Activated CD4-positive, alpha-beta T cell treated with anti-CD3 and anti-CD28 coated beads, Interleukin-2, amount 50 U/mL, for 24 hours (primary cell): ENCODE measurements at places on chromosomes 7 and 10.

DNA sequence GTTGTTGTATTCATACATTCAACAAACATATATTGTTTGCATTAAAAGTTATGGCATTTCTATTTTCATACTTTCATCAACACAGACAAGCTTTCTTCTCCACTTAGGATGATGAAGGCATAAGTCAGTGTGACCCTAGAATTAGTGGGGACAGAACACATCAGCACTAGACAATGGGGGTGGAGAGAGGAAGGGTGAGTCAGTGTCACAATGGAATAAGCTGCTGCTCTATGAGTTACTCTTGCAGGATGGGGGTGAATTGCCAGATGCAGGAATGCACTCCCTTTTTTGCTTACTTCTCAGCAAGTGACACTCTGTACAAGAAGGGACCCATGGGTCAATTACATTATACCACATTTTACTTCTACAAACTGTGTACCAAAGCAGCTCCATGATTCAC, 74.0 kb downstream of the DGKI start:
- no peak for DNase-seq

- no peak for DNase-seq
These were observed 153.8 kb upstream of the TNS3 start for GRCh38 chr7:47735431-47736345.

GRCh38 chr10:22326145-22326702, 5.3 kb downstream of the BMI1 start:
- DNase-seq = no peak

DNA sequence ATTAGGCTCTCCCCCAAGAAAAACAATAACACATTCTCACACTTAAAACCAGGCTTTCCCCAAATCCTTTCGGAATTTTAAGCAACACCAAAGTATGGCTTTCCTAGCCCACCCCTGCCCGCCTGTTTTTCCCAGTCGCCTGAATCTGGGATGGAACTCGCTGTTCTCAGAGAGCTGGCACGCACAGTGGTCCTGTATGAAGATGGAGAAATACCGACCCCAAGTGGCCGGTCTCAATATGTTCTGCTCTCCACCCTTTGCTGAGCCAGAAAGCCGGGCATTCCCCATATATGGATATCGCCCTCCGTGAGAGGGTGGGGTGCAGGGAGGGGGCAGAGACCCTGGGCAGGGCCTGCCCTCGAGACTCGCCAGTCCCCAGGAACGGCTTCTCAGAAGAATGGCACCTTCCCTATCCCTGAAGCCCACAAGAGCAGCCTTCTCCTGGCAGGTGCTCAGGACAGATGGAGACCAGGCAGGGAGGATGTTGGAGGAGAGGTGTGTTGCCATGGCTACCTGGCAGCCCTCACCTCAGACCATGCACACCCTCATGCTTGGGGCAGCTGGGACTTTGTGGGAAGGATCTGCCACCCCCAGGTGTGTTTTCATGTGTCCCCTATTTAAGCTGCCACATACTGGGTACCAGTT, 3.4 kb downstream of the TACR2 start:
- no peak for DNase-seq

GRCh38 chr7:22074897-22075296, 129.2 kb upstream of the CDCA7L start:
- DNase-seq = no peak

GRCh38 chr7:12090757-12091221, 120.3 kb upstream of the TMEM106B start:
- DNase-seq = no peak

GRCh38 chr10:33370434-33370930, 36.0 kb upstream of the NRP1 start:
- no peak for DNase-seq

DNA sequence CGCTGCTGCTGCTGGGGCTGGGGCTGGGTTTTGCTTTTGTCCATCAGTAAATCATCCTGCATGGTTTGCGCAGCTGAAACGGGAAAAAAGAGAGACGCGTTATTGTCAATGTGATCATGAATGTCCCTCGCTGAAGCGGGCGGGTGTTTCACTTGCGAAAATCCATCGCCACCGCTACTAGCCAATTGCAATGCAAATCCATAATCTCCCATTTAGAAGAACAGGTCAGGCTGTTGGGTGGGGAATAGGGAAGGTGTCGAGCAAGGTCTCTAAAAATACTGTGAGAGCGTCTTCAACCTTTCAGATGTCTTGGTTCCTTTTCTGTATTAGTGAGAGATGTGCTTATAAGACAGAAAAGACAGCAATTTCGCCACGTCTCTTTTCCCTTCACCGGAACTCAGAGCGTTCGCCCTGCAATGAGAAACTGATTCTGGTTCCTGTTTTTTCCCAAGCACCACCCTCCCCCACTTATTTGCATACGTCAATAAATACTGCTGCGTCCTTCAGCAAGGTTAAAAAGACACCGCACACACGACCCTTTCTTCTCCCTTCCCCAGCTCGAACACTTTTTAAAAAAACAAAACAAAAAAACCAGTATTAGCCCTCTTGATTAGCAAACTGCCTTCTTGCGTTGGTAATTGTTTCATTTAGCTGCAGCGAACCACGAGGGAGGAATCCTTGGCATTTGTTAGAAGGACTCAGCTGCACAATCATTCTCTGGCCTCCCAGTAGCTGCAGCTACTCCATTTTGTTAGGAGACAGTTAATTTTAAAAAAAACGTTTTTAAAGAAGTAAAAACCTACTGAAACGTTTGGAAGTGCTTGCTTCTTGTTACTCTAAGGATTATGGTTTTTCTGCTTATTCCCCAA, 50.4 kb downstream of the CPEB3 start:
- DNase-seq = no peak

- DNase-seq = no peak
These were observed 1.5 kb upstream of the RGS10 start for GRCh38 chr10:119543814-119544642.

DNA sequence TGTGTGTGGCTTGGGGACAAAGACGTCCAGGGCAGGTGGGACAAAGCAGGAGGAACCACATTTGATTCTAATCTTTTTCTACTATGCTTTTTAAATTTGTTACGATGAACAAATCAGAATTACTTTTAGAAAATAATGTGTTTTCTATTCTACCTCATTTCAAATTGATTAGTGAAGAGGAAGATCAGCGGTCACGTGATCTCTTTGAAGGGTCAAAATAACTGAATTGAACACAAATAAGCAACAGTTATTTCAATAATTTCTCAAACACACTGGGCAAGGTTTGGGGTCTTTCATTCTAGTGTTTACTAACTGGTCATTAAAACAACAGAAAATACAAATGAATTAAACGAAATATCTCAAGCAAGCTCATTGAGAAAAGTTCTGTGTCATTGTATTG, 773.0 kb upstream of the IGFBP3 start:
- DNase-seq = no peak

- DNase-seq = no peak
These were observed 957.2 kb downstream of the PCDH15 start for GRCh38 chr10:53843736-53844362.

GRCh38 chr10:78532480-78533042, 498.9 kb downstream of the RPS24 start:
- DNase-seq = no peak
